ENCODE measurements at places on chromosomes 1 and 21.
A peak's percentile ranks its signal among the peaks of the same experiment; 100 is the strongest.

- DNase-seq, result no peak
These were observed 2.6 kb downstream of the INSRR start for GRCh38 chr1:156856282-156856785.

GRCh38 chr1:248710305-248710900 lies 7.8 kb upstream of the OR14I1 start:
- peak; percentile 88 for DNase-seq

- DNase-seq, result no peak
These were observed 13.9 kb upstream of the LY9 start for GRCh38 chr1:160781914-160782689.

- no peak for DNase-seq
These were observed 24.0 kb downstream of the DMRTB1 start for GRCh38 chr1:53483170-53483569.

GRCh38 chr1:181149326-181150125 lies 61.0 kb downstream of the IER5 start:
- peak; percentile 87 for DNase-seq

DNA sequence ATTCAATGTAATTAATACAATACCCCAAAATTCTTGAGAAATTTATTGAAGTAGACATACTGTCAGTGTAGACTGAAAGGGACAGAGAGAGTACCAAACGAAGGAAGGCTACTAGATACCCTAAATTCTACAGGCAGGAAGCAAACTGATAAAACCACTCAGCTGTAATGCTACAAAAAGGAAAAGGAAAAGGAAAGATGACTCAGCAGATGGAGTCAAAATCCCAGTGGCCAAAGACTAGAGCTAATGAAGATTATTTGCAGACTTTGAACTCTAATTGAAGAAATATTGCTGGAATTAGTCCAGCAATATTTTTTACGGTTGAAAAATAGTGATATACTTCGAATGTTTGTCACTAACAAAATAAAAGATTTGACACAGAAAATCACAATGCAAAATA lies 671.9 kb downstream of the BRINP3 start:
- no peak for DNase-seq

DNA sequence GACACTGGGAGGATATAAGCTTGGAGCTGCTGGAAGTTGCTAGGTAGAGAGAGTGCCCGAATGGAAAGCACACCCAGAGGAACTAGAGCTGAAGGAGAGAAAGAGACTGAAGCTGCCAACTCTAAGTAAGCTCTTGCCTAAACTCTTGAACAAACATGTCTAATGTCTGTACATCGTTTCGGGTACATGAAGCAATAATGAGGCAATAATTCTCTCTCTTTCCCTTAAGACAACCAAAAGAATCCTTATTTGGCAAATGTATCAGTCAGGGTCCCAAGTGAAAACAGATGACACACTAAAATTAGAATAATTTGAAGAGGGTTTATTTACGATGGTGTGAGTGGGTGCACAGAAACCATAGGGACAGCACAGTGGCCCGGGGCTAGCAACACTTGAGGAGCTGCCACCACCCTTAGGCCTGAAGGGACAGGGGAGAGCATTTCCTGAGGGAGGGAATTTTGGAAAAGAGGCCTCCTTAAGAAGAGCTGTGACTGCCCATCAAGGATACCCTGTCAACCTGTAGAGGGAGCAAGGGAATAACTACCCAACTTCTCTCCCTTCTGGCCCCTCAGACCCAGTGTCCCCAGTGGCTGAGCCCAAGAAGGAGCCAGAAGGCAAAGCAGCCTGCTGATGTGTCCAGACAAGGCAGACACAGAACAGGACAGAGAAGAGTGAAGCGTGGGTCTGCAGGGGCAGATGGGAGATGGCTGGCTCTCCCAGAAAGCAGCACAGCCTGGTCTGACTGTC lies 36.1 kb upstream of the KHDRBS1 start:
- DNase-seq, result no peak

DNA sequence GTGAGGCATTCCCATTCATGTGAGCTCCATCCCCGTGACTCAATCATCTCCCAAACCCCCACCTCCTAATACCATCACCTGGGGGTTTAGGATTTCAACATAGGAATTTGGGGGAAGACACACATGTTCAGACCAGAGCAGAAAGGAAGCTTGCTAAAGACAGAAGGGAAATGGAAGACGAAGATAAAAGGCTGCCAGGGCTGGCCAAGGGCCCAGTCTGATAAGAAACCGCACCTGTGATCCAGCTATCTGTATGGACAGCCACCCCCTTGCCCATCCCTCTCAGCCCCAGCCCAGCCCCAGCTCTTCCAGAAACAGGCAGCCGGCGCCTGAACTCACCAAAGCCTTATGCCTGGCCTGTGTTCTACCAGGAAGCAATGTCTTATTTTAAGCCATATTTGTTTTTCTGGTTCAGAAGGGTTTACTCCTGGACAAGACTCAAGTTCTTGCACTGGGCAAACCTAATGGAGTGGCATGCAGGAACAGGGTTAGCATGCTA lies 198.4 kb upstream of the VAMP3 start:
- DNase-seq, result peak; percentile 78

DNA sequence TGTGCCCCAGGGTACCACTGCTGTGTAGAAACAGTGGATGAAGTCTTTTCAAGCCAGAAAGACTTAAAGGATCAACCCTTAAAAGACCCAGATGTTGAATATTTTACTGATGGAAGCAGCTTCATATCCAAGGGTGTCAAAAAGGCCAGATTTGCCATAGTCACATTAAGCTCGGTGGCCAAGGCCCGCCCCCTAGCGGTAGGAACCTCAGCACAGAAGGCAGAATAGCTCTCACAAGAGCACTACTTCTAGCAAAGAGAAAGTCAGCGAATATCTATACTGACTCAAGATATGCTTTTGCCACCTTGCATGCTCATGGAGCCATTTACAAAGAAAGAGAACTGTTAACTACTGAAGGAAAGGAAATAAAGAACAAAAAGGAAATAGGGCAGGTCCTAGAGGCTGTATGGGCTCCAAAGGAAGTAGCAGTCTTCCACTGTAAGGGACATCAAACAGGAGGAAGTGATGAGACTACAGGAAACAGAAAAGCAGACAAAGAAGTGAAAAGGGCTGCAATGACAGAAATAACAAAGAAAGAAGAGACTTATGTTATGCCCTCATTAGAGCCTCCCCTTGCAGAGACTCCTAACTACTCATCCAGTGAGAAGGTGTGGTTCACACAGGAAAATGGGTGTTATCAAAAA lies 90.5 kb downstream of the LIPI start:
- DNase-seq, result no peak

- DNase-seq, result no peak
These were observed 9.5 kb downstream of the TMEM222 start for GRCh38 chr1:27331426-27331825.

All from GF-D8 (cell line).